Osteoblast (primary cell): ENCODE measurements at places on chromosomes 3 and 15. TPM values are rescaled to one million over a fixed set of nuclear protein-coding genes. Genes with fewer than 3 reads are reported as not detected.

GRCh38 chr15:37131621-37132020, 31.3 kb upstream of the MEIS2 start:
- no peak for DNase-seq

GRCh38 chr15:33476908-33477307, 166.1 kb downstream of the RYR3 start:
- no peak for DNase-seq

DNA sequence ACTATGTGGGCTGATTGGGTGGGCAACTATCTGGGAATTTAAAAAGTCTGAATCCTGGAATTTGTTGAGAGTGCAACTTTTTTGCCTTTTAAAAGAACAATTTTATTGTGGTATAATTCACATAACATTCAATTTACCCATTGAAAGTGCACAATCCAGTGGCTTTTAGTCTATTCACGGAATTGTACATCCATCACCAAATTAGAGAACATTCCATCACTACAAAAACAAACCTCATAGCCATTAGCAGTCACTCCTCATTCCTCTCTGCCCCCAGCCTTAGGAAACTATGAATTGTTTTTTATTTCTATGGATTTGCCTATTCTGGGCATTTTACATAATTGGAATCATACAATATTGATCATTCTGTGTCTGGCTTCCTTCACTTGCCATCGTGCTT, 101.8 kb upstream of the ALDH1A3 start:
- peak; percentile 26 for DNase-seq

DNA sequence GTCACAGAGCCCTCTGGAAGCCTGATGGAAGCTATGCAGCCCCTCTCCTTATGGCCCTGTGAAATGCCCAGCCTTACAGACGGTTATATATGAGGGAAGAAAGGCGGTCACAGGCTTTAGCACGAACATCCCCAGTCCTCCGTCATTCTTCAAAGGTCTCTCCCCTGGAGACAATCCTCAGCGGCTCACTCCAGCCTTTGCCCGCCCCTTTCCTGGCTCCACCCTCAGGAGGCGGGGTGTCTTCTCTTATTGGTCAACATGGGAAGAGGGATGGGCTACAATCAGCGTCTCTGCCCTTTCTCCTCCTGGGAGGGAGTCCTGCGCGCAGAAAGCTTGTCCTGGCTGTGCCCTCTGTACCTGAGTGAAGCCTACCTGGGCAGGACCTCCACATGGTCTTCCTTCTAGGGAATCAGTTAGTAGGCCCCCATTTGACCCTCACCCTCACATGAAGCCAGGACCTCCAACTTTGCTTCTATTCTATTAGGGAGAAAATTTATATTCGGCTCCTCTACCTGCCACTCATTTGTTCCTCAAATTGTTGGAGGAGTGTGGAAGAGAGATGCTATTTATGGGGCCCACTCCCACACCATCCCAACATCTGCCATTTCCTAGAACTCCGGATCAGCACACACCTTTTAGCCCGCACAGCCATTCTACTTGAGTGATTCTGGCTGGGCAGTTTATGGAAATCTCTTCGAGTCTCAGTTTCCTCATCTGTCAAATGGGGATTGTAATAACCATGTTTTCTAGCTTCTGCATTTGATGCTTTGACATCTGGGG, 112.9 kb upstream of the SLC6A11 start:
- DNase-seq = no peak

GRCh38 chr15:68666812-68667450, 88.1 kb downstream of the CORO2B start:
- DNase-seq = no peak

The NR2F2 gene
- 13.0 and 14.5 TPM in 2 replicates for total RNA-seq

GRCh38 chr3:166713787-166714186, 666.3 kb downstream of the ZBBX start:
- no peak for DNase-seq

The LRRC31 gene
- not detected in 2 replicates for total RNA-seq

GRCh38 chr15:55267401-55268175, 22.0 kb downstream of the RAB27A start:
- DNase-seq = no peak

DNA sequence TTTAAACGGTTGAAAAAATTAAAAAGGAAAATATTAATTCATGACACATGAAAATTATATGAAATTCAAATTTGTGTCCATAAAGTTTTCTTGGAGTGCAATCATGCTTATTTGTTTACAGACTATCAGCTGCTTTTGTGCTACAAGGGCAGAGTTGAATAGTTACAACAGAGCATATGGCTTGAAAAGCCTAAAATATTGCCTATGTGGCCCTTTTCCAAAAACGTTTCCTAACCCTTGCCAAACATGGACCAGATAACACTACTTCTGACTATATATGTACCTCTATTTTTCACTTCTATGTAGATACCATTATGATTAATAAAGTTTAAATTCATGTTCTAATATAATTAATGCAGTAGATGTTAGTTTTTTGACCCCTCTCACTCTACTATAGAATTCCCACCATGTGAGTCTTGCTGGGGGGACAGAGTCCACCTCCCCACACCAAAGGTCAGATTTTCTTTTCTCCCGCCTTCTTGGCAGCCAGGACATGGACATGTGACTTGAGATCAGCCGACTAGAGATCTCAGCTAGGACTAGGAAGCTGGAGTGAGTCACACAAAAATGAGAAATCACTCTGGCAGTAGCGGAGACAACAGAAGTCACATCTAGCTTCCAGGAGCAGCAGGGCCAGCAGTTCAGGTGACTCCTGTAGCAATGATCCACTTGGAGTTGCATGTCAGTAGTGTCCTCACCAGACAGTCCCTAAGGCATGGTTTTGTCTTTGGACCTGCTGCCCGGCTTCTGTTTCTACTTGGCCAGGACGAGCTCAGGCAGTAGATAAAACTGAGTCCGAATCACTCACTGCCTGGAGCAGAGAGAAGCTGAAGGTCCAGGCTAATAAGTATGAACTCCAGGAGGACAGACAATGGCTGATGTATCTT, 22.4 kb downstream of the CIAO2A start:
- peak; percentile 90 for DNase-seq

- peak; percentile 94 for DNase-seq
Observed at GRCh38 chr3:138898301-138898700, 48.6 kb downstream of the FOXL2 start.

GRCh38 chr3:9206287-9206686, 43.2 kb downstream of the SRGAP3 start:
- DNase-seq = no peak

DNA sequence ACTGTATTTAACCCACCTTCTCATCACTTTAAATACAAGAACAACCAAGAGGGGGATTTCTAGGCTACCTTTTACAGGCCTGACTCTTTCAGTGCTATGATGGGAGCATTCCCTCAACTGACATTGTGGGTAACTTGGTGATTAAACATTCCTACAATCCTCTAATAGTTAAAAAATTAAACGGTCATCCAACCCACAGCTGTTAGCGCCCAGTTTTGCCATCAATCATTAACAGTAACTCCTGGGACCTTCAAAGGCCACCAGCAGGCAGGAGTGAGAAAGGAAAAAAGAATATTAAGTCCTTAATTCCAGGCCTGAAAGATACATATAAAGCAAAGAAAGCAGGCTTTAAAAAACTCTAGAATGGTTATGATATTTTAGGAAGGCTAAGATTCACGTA, 512.1 kb downstream of the MAGI1 start:
- DNase-seq = no peak

GRCh38 chr3:69821133-69821532, 81.9 kb downstream of the MITF start:
- no peak for DNase-seq

The MRPL3 gene
- 82.8 and 92.6 TPM in 2 replicates for total RNA-seq

GRCh38 chr3:15316998-15317435, 15.4 kb downstream of the SH3BP5 start:
- peak; percentile 68 for DNase-seq

The TRPC1 gene
- total RNA-seq = 19.9 and 32.1 TPM in 2 replicates

The CCR9 gene
- not detected in 2 replicates for total RNA-seq

GRCh38 chr15:71575474-71576045, 234.8 kb upstream of the NR2E3 start:
- no peak for DNase-seq

The COLQ gene
- 1.4 and 1.5 TPM in 2 replicates for total RNA-seq

DNA sequence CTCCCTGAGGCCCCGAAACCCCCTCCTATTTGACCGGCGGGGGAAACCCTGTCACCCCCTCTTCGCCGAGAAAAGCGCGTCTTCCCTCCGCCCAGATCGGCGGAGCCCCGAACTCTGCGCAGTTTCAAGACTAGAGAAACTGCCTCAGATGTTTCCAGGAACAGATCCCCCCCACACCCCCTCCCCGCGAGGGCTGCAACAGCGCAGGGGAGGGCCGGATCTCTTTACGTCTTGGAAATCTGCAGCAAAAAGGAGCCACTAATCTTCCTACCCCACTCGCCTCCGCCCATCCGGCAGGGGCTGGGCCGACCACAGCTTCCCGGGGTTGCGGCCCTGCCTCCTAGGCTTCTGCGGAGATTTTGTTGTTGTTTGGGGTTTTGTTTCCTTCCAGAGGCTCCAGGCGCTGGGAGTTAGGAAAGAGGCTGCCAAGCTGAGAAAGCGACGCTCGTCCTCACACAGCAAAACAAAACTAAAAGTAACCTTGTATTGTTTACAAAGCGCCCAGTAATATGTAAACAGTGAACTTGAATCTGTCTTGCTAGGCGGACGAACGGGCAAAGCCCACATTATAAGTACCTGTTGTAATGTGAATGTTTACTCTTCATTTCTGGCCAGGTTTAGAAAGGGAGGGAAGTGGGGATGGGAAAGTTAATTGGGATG, 2.2 kb downstream of the FOXB1 start:
- DNase-seq = peak; percentile 77

DNA sequence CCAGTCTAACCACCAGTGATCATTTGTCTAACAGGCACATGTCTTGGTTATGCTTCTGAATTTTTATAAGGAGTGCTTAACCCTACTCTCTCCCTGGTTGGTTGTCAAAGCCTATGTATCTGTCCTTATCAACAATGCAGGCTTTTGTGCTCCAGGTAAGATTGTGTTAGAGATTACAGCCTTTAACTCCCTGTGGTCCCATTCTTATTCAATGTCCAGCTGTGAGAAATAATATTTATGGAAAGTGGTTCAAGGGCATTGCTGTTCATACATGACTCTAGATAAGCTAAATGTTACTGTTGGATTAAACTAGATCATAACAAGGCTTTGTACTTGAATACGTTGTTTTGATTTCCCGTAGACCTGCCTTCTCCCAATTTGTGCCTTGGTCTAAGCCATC, 146.1 kb upstream of the TSC22D2 start:
- no peak for DNase-seq

DNA sequence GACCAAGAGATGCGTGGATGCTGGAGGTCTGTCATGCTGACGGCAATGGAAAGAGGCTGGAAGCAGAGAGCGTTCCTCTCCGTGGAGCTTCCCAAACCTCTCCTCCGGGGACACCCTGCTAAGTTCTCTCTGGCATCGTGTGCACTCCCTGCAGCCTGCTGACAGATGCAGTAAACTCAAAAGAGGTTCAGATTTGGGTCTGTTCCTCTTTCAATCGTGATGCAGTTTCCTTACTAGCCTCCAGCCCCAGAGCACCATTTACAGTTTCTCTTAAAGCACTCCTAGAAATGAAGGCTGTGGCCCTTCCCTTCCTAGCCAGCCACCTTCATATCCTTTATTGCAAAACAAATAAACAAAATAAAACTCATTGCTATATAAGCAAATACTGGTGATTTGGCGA, 47.3 kb upstream of the LRRC58 start:
- DNase-seq = no peak

The SLC12A1 gene
- not detected in 2 replicates for total RNA-seq

DNA sequence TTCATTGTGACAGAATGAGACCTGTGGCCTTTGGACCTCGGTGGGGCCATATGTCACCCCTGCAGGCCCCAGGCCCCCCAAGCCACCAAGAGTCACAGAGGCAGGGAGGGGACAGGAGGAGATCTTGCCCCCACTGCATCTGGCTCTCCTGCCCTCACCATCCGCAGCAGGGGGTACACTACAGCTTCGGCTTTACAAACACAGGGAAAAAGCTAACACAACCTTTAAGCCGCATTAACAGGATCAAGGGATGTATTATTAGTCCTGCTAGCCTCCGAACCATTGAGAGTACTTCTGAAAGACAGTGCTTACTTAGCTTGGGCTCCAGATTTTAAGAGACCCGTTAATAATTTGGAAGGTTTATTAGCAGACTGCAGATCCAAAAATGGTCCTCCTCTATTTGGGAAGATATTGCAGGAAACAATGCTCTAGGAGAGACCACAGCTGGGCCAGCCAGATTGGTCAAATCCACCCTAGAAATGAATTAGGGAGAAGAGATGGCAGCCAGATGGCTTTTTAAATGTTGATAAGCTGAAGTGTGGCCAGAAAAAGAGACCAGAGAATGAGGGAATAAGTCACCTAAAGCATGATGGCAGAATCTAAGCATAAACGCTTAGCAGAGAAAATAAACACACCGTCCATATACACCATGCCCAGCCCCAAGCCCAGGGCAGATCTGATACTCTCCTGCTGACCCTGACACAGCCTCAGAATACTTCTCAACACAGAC, 31.5 kb downstream of the SRGAP3 start:
- no peak for DNase-seq

DNA sequence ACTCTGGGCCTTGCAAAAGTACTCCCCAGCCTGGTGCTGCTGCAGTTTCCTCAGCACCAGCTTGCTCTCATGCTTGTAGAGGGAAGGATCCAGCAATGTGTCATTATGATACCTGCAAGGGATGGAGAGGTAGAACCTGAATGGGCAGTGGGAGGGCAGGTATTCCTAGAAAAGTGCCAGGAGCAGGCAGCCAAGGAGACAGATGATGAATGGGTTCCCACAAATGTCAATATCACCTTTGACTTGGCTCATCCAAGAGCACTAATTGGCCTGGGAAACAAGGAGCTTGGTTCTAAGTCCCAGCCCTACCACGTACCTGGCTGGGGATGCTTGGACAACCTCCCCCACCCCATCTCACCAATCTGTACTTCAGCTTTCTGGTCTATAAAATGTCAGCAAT, 9.4 kb downstream of the CILP start:
- DNase-seq = no peak

The NUP210 gene
- under 0.01 TPM in 2 replicates for total RNA-seq

GRCh38 chr15:80615783-80616391, 79.2 kb upstream of the ABHD17C start:
- no peak for DNase-seq

The ITGA11 gene
- 567 and 697 TPM in 2 replicates for total RNA-seq

The CSTA gene
- 18.1 and 18.3 TPM in 2 replicates for total RNA-seq

- no peak for DNase-seq
Observed at GRCh38 chr3:59644479-59645402, 594.9 kb upstream of the CFAP20DC start.

GRCh38 chr3:13015286-13016082, 57.7 kb downstream of the IQSEC1 start:
- DNase-seq = peak; percentile 65

GRCh38 chr3:45112939-45113338, 33.2 kb downstream of the CDCP1 start:
- DNase-seq = no peak

GRCh38 chr3:197295871-197296270, 2.5 kb downstream of the DLG1 start:
- no peak for DNase-seq

The INKA1 gene
- 5.8 and 6.5 TPM in 2 replicates for total RNA-seq

DNA sequence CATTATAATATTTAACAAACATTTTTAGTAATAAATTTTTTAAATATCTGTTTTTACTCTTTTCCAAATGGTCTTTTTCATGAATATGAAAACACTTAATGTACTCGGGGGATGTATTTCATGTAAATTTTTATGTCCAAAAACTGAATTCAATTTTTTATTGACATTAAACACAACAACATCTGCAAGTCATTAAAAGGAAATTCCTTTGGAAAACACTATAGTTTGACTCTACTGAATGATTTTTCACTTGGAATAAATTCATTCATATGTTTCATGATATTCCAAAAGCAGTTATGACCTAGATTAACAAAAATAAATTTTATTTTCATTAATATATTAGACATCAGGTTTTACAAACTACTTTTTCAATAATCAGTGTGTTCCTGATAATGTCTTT, 239.8 kb upstream of the AGTR1 start:
- DNase-seq = no peak

- DNase-seq = no peak
Observed at GRCh38 chr3:108473711-108474110, 36.7 kb downstream of the MYH15 start.
